ENCODE measurements at places on chromosomes 12 and 14.

DNA sequence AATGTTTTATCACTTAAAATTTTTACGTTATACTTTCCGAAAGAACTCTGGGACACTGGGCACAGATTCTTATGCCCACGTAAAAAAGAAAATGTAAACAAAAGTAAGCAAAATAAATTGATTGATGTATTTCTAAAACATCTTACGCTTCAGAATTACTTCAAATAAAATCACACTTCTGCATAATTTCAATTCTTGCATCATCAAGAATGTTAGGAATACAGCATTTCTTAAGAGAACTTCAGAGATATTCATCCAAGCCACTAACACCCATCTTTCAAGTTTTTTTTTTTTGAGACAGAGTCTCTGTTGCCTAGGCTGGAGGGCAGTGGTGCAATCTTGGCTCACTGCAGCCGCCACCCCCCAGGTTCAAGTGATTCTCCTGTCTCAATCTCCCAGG is 180.6 kb downstream of the MED13L start:
- DNase-seq, result no peak

GRCh38 chr12:33876618-33877017 is 145.7 kb upstream of the ALG10 start:
- DNase-seq, result no peak

DNA sequence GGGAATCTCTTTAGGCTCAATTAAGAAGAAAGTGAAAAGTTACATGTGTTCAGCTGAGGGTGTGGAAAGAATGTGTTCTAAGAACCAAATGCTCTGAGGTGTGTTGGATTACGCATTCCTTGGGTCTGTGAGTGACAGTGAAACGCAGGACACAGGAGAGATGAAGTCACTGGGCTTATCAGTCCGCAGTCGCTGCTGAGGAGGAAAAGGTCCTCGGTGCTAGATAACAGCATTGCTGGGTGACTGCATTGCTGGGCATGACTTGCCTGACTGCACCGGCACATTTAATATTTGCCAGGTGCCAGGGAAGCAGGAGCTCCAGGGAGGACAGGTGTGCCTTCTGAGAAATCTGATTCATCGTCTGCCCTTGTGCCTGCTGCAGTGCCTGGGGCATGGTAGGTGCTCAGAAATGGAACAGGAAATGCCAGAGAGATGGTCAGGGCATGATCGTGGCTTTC is 64.4 kb upstream of the FZD10 start:
- DNase-seq, result no peak

DNA sequence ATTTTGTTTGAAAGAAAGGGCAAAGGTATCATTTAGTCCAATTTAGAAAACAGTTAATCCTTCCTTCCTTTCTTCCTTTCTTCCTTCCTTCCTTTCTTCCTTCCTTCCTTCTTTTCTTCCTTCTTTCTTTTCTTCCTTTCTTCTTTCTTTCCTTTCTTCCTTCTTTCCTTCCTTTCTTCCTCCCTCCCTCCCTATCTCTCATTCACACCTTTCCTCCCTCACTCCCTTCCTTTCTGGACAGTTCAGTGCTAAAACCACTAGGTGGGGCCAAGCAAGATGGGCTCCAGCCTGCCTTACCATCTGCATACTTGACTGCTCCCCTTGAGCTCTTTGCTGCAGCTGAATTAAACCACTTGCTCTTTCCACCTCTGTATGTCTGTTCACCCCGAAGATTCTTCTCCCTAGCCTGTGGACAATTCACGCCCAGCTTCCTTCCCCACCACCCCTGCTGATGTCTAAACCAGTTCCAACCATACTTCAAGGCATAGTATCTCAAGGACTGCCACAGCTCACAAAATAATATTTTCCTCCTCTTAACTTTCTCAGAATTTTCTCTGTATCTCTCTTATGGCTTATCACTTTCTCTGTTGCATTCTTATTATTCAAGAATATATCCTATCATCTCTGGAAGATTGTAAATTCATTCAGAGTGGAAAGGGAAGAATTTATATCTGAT is 78.0 kb downstream of the DBX2 start:
- peak; percentile 13 for DNase-seq

- no peak for DNase-seq
Measured at GRCh38 chr14:91654836-91655235, 77.0 kb downstream of the CATSPERB start.

DNA sequence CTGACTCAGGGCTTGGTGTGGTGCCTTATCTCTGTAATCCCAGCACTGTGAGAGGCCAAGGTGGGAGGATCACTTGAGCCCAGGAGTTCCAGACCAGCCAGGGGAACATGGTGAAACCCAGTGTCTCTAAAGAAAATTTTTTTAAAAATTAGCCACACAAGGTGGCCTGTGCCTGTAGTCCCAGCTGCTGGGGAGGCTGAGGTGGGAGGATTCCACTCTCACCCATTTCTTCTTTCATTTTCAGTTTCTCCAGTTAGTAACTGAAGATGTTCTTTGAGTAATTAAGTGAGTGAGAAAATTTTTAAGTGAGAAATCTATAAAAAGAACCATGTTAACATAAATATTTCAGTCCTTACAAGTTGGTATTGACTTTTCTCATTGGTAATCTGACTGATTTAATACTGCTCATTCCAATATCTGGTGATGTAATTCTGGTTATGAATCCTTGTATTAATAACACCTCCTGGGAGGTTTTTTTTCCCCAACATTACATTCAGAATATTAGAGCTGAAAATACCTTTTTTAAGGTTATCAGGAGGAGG is 6.1 kb downstream of the METTL3 start:
- no peak for DNase-seq

- DNase-seq, result peak; percentile 10
Measured at GRCh38 chr14:65080960-65081747, 21.2 kb downstream of the MAX start.

- no peak for DNase-seq
Measured at GRCh38 chr12:12786351-12786705, 869 bp downstream of the APOLD1 start.

DNA sequence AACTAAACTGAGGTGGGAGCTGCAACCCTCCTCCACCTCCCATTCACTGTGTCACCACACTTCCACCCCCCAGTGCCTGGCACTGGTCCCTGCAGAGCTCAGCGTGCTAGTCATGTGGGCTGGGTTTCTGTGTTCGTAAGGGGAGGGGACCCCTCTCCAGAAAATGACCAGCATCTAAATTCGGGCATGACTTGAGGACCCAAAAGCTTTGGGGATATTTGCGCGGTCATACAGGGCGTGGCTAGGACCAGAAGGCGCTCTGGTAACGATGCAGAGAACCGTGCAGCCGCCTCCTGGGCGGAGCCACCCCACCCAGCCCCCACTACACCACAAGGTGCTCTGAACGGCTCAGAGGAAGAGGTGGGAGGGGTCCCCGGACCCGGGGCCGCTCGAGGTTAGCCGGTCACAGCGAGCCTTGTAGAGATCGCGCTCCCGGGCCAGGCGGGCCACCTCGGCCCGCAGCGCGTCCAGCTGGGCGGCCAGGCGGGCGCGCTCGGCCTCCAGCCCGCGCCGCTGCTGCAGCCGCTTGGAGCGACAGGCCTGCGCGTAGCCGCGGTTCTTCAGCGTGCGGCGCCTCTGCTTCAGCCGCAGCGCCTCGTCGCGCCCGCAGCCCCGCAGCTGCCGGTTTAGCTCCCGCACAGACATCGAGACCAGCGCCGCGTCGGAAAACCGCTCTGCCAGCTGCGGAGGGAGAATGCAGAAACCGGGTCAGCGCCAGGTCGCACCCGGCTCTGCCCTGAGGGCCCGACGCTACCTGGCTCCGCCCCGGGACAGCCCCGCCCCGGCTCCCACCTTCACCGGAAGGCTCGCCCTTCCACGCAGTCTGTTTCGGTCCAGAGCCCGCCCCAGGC is 9.8 kb downstream of the CPNE6 start:
- peak; percentile 34 for DNase-seq

GRCh38 chr12:21852251-21852650 is 77.7 kb upstream of the KCNJ8 start:
- peak; percentile 81 for DNase-seq

GRCh38 chr14:23035303-23036144 is 824 bp upstream of the PSMB5 start:
- no peak for DNase-seq

DNA sequence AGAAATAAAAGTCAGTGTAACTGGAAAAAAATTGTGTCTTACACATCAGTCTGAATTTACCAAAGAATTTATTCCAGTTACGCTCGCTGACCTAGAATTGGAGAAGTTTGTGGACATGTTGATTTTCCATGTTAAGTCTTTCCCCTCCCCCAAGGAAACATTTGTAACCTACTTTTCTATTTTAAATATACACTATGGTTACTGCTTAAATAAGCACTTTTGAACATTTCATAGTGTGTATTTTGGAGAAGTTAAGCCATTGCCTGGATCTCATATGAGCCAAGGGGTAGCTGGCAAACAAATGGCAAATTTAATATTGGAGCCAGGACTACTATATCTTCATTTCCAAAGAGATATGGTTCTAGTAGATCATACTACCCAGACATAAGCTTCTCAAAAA is 42.9 kb upstream of the NT5DC3 start:
- no peak for DNase-seq

- DNase-seq, result peak; percentile 10
Measured at GRCh38 chr12:18849080-18849479, 111.2 kb downstream of the CAPZA3 start.

DNA sequence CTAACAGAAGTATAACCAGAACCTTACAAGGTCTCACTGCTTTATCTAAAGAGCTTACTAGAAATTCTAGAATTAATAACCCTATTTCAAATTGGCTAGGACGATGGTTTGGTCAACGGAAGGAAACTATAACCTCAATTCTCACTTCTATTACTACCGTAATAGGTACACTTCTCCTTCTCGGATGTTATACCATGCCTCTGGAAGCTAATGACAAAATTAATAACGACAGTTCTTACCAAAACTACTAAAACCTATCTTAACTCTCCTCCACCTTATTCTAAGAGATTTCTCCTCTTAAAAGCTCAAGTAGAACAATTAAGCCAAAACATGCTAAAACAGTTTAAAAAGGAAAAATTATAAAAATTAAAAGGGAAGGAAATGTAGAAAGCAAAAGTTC is 23.7 kb upstream of the UBC start:
- DNase-seq, result no peak

GRCh38 chr12:121499929-121500793 is 80.7 kb downstream of the KDM2B start:
- DNase-seq, result peak; percentile 69

GRCh38 chr14:68846466-68846865 is 53.6 kb upstream of the ZFP36L1 start:
- DNase-seq, result no peak

DNA sequence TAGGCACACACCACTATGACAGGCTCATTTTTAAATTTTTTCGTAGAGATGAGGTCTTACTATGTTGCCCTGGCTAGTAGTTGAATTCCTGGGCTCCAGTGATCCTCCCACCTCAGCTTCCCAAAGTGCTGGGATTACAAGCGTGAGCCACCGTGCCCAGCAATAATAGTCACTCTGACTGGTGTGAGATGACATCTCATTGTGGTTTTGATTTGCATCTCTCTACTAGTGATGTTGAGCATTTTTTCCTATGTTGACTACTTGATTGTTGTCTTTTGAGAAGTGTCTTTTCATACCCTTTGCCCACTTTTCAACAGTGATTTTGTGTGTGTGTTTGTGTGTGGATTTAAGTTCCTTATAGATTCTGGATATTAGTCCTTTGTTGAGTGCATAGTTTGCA is 26.3 kb downstream of the ATP2A2 start:
- DNase-seq, result peak; percentile 41

DNA sequence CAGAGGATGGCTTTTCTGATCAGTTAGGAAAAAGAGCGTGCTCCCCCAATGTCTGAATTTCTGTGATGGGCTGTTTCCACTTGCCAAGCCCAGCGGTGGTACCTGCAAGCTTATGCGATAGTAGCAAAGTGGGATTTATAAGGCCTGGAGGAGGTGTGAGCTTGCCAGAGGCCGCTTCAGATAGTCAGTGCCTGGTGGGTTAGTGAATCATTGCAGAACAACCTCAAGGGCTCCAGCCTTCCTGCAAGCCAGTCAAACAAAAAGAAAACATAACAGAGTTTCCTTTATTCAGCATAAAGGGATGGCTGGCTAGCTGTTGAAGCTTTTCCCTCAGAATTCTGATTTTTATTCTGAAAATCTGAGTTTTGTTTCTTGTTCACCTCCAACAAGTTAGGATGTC is 7.6 kb upstream of the BMP4 start:
- peak; percentile 52 for DNase-seq

DNA sequence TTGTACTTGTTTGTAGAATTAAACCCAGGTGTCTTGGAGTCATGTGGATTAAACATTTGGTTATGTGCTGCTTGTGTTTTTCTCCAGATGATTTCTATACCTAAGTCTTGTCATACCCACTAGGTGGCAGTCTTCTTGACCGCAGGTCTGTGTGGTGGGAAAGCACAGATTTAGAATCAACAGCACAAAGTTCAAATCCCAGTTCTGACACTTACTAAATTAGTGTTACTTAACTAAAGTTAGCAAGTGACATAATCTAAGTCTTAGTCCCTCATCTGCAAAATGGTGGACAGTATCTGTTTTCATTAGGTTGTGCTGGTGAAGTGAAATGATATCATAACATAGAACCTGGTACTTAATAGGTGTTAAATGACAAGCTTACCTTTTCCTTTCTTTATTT is 151.0 kb upstream of the ARHGAP5 start:
- DNase-seq, result peak; percentile 47

GRCh38 chr12:104494793-104495158 is 38.0 kb downstream of the CHST11 start:
- DNase-seq, result no peak

DNA sequence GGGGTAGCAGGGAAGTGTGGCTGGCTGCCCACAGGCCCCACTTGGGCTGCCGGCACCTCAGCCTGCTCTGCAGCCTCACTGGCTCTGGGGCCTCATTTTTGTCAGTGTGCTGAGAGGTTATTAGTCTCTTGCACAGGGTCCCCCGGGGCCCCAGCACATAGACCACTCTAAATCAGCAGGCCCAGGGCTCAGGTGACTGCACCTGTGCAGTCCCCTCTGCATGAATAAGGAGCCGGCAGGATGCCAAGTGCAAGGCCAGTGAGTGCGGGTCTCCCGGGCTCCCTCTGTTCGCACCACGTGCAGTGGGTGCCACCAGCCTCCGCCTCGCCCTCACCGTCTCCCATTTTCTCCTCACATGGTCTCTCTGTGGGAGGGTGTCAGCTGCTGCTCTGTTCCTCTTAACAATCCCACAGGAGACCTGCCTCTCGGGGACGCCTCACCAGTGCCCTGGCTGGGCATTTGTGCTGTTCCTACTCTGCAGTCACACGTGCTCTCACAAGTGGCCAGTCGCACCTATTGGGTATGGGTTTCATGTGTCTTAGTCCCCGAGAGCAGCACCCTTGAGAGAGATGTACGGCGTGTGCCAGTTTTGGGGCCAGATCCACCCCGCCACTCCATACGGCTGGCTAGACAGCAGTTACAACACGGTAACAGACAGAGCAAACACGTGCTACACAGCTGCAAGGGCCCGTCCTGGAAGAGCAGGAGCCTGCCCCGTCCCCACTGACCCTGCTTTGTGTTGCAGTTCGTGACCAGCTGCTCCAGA is 40.4 kb downstream of the MMAB start:
- no peak for DNase-seq

GRCh38 chr14:95200404-95200803 is 43.1 kb upstream of the DICER1 start:
- no peak for DNase-seq
